Frontal cortex (tissue), 4 donors: ENCODE measurements at places on chromosomes 12 and 14.
A peak's percentile ranks its signal among the peaks of the same experiment; 100 is the strongest.

- no peak for DNase-seq
These were observed 33.4 kb downstream of the TXNRD1 start for GRCh38 chr12:104249017-104249416.

- DNase-seq, result peak; percentile 24
These were observed 116.6 kb downstream of the ETV6 start for GRCh38 chr12:11765817-11766794.

DNA sequence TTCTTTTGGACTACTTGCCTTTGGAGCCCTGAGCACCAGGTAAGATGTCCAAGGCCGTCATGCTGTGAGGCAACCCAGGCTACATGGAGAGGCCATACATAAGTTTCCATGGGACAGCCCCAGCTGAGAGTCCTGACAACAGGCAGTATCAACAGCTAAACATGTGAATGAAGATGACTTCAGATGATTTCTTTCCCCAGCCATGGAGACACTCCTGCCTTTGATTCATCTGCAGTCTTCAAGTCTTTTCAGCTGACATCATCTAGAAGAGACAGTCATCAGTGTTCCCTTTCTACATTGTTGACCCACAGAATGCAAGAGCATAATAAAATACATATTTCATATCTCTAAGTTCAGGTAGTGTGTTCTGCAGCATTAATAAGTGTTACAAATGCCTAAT is 398.7 kb downstream of the BTG1 start:
- no peak for DNase-seq

DNA sequence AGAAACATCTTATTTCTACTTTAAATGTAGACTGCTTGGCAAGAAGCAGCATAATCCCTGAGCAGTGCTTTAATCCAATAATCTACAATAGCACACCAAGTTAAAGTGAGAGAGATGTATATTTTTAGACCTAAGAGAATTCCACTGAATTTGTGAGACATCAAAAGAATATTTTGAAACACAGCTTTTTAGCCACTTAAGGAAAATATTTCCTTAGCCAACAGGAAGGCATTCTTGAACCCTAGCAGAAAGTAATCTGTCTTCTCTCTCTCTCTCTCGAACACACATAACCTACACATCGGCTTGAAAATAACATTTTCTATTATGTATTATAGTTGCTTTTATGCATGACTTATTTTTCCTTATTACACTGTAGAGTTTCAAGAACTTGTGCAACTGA is 34.0 kb downstream of the KITLG start:
- no peak for DNase-seq

DNA sequence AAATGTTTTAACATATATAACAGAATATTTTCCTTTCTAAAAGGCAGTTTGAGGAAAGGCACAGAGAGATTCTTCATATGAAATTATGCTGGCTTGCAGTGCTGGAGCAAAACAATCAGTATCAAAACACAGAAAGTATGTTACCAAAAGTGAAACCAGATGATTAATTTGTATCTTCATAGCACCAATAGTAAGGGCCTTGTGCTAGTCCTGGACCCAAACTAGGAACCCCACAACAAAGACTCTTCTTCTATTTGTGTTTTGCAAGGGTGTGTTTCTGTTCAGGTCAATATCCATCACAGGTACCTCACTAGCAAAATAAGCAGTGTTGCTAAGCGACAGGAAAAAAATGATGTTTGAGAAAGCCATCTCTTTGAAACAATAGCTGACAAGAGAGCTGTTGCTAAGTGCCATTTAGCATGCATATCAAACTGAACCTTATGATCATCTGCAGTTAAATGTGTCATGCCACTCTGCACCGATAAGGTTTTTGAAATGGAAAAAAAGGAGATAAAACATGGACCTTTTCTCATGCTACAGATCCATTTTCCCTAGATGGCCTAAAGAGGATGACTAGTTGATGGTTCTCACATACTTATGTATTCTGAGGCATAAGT is 196.2 kb upstream of the ALG10 start:
- DNase-seq, result no peak

- peak; percentile 48 for DNase-seq
These were observed at the start of gene TRHDE for GRCh38 chr12:72272091-72272661. Gene TRHDE, plus strand, starts transcription at chr12:72272370. Its CDS starts 274 bp downstream, at chr12:72272644.

GRCh38 chr12:54413284-54414190 is 5.5 kb downstream of the ITGA5 start:
- no peak for DNase-seq

GRCh38 chr12:6736754-6737153 is 12.9 kb downstream of the COPS7A start:
- DNase-seq, result no peak

- no peak for DNase-seq
These were observed 51.6 kb downstream of the DERA start for GRCh38 chr12:15962760-15963159.

DNA sequence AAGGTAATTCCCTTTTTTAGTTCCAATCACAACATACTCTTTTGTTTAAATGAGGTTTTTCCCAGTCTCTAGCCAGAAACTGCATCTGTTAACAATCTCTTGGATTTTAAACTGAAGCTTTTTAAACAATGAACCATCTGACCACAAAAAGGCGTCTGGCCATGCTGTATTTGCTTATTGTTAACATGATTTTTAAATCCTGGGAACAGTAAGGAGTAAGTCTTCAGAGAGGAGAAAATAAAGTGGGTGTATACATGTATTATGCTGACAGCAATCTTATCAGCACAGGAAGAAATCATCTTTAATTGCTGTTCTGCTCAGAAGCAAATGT is 106.2 kb downstream of the DAAM1 start:
- DNase-seq, result no peak

GRCh38 chr12:91954747-91955146 is 190.9 kb downstream of the BTG1 start:
- DNase-seq, result no peak

GRCh38 chr12:41100572-41100971 is 87.5 kb upstream of the PDZRN4 start:
- no peak for DNase-seq

DNA sequence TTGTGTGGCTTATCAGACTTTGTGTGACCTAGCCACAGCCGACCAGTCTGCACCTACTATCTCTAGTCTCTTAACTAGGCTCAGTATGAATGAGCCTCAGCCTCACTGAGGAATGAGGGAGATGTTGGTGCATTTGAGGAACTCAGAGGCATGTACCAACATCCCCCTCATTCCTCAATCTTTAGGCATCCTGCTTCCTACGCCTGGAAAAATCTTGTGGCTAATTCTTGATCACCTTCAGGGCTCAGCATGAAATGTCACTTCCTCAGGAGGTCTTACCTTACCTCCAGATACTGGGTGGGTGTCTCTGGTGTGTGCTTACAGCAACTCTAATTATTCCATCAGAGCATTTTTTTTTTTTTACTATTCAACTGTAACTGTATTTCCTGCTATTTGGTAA is 148.8 kb upstream of the TMCC3 start:
- no peak for DNase-seq

DNA sequence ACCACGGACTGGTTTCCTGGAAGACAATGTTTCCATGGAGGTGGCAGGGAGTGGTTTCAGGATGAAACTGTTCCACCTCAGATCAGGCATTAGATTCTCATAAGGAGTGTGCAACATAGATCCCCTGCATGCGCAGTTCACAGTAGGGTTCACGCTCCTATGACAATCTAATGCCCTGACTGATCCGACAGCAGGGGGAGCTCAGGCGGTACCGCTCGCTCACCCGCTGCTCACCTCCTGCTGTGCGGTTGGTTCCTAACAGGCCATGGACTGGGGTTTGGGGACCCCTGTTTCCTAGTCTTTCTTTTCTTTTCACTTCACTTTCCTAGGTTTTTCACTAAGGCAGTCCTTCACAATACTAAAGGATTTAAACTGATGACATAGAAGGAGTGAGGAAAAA is 39.6 kb downstream of the GUCY2C start:
- DNase-seq, result no peak

- no peak for DNase-seq
These were observed 96.8 kb upstream of the IFNG-AS1 start for GRCh38 chr12:67892259-67893021.

- DNase-seq, result no peak
These were observed 105.6 kb downstream of the GPR135 start for GRCh38 chr14:59359431-59360124.

DNA sequence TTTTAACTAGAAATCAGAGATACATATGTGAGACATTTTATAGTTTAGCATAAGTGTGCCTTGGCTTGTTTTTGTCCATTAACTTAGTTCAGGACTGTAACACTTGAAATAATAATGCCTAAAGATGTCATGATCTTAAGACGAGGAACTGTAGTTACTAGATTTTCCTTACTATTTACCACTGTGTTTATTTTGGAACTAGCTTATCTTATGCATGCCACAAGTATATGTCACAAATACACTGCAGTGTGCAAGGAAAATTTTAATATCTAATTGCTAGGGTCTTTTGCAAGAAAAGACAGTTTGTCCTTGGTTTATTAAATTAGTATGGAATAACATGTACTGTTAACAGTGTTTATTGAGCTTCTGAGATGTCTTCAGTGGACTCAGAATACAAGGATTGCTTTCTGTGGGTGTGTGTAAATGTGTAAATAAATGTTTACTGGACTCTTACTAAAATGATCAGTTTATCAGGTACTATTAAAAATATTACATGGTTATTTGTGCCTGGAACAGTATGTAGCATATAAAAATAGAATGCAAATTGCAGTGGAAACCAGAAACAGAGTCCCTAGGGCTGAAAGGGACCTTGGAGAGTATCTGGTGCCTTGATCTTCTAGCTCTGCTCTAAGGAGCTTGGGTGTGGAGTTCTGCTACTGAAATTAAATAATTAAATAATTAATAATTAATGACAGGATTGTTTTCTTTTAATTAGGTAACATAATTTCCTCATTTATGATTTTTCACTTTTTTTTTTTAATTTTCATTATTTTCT is 58.1 kb downstream of the FGD4 start:
- no peak for DNase-seq

DNA sequence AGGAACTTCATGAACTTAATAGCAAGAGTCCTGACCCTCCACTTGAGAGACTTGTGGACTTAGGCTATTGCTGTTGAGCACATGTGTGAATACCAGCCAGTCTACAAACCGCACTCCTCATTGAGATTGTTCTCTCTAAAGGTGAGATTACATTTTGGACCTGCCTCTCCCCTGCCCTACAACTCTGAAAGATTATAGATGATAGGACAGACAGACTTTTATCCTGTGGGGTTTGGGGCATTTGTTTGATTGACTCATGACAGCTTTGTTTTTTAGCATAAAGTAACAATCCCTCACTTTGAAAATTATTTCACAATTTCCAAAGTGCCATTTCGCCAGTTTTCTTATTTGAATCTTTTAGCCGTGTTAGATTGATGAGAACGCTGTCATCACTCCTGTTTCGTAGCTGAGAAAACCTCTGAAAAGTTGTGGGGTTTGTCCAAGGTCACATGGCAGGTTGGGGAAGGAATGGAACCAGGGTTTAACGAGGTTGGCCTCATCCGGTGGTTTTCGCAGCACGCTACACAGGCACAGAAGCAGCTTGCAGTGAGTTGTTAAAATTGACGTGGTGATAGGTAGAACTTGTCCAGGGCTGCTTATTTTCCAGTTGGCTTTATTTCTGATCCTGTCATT is 836 bp downstream of the EVL start:
- no peak for DNase-seq

DNA sequence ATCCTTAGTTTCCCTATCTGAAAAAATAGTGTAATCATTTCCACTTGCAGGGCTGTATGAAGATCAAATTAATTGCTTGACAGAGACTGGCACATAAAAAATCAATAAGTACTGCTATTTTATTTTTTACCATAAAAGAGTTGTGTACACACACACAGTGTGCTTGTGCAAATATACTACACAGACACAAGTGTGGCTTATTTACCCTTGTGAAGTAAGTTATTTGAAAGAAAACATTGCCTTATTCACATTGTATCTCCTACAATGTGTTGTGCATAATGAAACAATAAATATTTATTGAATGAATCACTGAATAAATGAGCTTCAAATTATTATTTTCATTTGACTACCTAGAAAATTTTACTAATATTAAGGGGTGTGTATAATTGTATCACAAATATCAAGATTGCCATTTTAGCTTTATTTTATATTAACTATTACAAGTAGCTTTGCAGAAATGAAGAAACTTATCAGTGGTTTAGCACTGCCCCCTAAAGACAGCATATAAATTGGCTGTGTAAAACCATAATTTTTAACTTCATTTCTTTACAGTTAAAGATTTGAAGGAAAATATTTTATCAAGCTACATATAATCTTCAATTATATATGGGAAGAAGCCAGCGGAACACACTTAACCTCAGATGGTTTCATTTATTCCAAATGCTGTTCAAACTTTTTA is 11.3 kb downstream of the GARIN6 start:
- no peak for DNase-seq

- no peak for DNase-seq
These were observed 233.2 kb downstream of the MDGA2 start for GRCh38 chr14:47442211-47442610.

DNA sequence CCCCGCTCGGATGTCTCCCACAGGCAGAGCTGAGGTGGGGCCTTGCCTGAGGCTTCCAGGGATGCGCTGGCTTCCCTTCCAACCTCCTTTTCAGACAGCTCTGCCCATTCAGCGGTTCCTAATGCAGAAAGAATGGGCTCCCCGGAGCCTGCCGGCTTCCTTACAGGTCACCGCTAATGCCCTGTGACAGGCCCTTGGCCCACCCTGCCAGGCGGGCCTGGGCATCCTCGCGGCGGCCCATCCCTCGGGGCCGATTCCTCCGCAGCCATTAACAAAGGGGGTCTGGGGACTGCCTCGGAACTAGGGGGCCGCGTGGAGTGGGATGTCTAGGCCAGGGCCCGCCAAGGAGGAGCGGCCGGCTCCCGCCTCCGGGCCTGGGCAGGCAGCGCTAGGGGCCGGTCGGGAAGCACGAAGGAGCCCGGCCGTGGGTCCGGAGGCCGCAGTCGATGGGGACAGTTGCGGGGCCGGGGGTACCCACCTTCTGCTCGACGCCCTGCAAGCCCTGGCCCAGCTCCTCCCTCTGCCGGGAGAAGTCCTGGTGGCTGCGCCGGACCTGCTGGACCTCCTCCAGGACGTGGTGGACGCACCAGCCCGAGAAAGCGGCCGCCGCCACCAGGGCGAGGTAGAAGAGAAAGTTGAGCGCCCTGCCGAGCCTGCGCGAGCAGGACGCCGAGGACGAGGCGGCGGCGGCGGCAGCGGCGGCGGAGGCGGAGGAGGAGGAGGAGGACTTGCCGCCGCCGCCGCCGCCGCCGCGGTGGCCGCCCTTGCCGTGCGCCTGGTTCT is 738 bp downstream of the CKAP4 start:
- peak; percentile 57 for DNase-seq

- no peak for DNase-seq
These were observed 75.5 kb downstream of the FBXL14 start for GRCh38 chr12:1518591-1519516.

GRCh38 chr14:71686677-71687076 is 245.6 kb upstream of the RGS6 start:
- no peak for DNase-seq

GRCh38 chr14:74800780-74801179 is 37.7 kb downstream of the YLPM1 start:
- no peak for DNase-seq
